T-helper 1 cell (primary cell): ENCODE measurements at places on chromosomes 1 and 21.

DNA sequence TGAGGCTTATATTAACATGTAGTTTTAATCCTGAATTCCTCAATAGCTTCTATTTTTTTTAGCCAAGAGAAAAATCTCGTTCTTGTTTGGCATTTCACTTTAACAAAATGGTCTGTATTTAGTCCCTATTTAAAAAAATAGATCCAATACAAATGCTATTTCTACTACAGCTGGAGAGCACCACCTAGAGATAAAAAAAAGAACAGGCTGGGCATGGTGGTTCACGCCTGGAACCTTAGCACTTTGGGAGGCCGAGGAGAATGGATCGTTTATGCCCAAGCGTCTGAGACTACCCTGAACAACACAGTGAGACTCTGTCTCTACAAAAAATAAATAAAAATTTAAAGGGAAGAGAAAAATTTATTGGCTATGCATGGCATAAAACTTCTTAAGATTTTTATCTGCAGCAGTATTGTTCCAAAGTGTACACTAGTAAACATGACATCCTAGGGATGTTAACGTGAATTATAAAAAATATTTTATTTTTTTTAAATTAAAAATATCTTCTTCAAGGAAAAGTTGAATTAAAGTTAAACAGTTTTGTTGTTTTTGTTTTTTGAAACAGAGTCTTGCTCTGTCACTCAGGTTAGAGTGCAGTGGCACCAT lies 4.4 kb downstream of the ST7L start:
- peak; percentile 27 for DNase-seq

DNA sequence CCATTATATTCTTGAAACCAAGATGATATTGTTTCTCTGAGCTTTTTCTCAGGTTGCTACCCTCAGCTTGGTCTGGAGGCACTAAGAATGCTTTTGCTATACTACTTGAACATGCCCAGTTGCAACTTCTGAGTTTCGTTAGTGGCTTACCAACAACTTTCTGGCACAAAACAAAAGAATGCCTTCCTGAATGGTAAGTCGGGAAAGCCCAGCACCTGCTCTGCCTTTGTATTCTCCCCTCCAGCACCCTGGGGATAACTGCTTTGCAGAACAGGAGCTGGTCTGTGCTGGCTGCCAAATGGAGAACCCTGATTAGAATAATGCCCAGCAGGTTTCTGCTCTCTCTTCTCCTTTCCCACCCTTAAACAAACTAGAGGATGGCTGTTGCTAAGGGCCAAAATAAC lies 149.3 kb downstream of the TGFB2 start:
- no peak for DNase-seq

- DNase-seq: no peak
Measured at GRCh38 chr1:189623336-189623735, 854.3 kb downstream of the BRINP3 start.

GRCh38 chr1:173122958-173123852 lies 72.5 kb upstream of the TNFSF18 start:
- DNase-seq: no peak

DNA sequence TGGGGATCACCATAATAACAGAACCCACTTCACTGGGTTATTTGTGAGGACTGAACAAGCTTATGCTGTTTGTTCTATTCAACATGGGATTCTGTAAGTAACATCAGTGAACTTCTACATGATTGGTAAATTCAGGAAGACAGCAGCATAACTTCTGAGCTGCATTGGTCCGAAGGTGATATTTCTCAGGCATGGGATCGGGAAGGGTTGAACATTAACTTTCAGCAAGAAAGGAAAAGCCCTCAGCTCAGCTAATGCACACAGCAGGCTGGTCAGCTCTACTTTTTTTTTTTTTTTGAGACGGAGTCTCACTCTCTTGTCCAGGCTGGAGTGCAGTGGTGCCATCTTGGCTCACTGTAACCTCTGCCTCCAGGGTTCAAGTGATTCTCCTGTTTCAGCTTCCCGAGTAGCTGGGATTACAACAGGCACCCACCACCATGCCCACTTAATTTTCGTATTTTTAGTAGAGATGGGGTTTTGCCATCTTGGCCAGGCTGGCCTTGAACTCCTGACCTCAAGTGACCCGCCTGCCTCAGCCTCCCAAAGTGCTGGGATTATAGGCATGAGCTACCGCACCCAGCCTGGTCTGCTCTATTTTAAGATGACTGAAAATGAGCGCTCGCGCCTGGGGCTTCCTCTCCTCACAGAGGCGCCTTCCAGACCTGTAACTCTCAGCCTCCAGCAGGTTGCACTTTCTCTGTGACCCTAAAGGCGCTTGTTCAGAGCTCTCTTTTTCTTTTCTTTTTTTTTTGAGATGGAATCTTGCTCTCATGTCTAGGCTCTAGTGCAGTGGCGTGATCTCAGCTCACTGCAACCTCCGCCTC lies 42.2 kb downstream of the ECE1 start:
- no peak for DNase-seq

- no peak for DNase-seq
Measured at GRCh38 chr21:46452710-46453109, 6.0 kb upstream of the DIP2A start.

DNA sequence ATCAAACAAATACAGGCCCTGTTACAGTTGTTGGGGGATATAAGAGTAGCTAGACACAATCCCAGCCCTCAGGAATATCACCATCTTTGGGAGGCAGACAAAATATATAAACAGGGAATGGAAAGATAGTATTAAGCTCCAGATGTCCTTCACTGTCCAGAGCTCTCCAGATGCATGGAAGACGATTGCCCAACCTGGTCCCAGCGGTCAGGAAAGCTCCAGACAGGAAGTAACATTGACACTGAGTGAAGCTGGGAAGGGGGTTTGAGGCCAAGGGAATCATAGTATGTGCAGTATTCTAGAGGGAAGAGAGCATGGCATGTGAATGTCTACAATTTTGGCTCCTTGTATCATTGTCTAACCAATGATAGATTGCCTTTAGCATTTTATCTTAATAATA lies 173.9 kb upstream of the HOOK1 start:
- no peak for DNase-seq

DNA sequence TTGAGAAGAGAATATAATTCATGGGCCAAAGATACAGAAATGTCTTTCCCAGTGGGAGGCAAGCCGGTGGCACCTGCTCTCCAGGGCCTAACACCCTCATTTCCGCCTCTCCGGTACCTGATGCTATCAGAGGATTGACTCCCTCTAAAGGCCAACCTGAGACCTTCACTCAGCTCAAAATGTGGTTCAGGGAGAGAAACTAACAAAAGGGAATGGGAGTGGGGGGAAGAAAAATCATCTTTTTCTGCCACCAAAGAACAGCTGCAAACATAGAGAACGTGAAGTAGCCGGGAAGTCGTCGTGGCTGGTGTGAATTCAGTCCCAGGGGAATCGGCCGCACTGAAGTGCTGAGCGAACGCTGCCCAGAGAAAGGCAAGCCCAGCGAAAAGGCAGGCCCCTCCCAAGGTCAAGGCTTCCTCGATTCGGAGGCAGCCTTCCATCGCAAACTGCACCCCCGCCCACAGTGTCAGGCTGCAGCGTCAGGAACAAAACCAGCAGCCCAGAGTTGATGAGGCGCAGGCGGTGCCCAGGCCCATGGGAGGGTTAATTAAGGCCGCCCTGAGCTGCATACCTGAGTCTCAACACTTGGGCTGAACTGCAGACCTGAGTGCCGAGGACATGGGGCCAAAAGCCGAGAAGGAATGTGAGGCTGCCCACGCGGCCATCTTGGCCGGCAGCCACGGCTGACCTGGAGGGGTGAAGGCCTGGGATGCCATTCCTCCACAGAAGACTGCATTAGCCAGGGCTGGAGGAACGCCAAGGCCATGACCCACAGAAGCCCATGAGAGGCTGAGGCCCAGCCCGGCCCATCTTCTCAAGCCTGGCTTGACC lies 160.2 kb downstream of the PSMG1 start:
- no peak for DNase-seq
